ENCODE measurements at places on chromosomes 7 and 10. TPM values are rescaled to one million over a fixed set of nuclear protein-coding genes. Genes with fewer than 3 reads are reported as not detected.

NACAD gene
- 0.54 TPM for polyA plus RNA-seq

ZNF239 gene
- polyA plus RNA-seq: not detected

CPA4 gene
- not detected for polyA plus RNA-seq

TAS2R41 gene
- polyA plus RNA-seq: not detected

CYP2E1 gene
- not detected for polyA plus RNA-seq

TET1 gene
- 4.0 TPM for polyA plus RNA-seq

Data from small intestine (tissue), 16 donors.